ENCODE measurements at places on chromosomes 4 and X.
A peak's percentile ranks its signal among the peaks of the same experiment; 100 is the strongest.

DNA sequence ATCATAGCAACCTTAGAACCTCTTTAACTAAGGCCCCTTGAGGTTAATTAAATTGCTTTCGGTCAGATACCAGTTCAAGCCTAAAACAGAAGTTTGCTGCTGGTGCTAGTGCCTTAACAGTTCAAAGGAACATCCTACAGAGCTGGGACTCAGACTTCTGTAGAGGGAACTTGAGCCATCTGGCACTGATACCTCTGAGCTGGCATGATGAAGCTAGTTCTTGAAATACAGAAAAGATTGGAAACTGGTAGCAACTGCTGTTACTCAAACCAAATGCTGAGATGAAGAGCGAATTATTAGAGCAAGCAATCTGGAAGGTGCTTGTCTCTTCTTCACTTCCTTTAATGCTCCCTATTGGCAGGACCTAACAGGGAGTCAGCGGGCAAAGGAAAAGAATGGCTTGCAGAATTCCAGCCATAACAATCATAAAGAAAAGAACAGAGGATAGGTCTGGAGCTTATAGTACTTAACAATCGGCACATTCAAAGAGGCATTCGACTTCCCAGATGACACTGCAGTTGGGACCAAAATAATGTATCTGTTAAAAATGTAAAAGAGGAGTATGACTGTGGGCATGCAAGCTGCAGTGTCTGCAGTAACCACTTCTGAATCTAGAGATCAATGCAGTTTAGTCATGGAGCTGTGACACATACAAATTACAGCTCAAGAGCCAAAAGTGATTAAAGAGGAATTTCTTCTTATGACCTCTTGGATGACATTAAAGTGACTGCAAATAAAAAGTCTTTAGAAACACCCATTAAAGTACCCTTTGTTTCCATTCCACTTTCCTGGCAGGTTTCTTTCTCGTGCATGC is 298.9 kb downstream of the PDGFC start:
- no peak for DNase-seq

GRCh38 chr4:184267673-184268583 is 50.3 kb upstream of the ENPP6 start:
- peak; percentile 97 for DNase-seq

- DNase-seq: peak; percentile 19
These were observed 127.8 kb upstream of the METTL14 start for GRCh38 chr4:118557298-118557851.

- DNase-seq: no peak
These were observed 46.9 kb upstream of the ATP8A1 start for GRCh38 chr4:42703813-42704212.

- no peak for DNase-seq
These were observed 52.1 kb upstream of the TEX13D start for GRCh38 chrX:124280294-124280902.

GRCh38 chrX:48737940-48738339 is 23.6 kb upstream of the GLOD5 start:
- DNase-seq: no peak

DNA sequence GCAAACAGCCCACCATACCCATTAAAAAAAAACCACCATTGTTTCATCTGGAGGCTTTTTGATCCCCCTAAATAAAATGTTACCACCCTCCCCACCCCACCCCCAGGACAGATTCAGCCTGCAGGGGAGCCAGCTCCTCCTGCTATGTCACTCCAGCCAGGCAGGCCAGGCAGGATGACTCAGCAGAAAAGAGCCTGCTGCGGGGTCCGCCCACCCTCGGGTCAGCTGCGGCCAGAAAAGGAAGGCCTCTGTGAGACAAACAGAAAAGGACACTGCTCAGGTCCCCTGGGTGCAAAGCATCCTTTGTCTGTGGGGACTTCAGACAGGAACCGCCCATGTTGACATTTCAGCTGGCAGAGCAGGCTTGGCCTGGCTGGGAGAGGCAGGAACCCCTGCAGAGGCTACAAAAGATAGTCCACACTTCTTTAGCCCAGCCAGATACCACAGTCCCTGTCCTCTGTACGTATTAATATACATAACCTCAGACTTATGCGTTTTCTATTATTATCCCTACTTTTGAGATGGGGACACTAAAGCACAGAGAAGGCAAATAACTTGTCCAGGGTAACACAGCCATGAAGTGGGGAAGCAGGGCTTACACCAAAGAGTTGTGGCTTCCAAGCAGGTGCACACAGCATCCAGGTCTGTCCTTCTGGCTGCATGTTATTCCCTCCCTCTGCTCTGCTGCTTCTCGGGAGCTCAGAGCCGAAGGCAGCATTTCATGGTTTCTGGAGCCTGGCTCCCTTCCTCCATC is 147.7 kb downstream of the CPEB2 start:
- peak; percentile 44 for DNase-seq

GRCh38 chr4:70783096-70783495 is 56.6 kb downstream of the GRSF1 start:
- DNase-seq: no peak

DNA sequence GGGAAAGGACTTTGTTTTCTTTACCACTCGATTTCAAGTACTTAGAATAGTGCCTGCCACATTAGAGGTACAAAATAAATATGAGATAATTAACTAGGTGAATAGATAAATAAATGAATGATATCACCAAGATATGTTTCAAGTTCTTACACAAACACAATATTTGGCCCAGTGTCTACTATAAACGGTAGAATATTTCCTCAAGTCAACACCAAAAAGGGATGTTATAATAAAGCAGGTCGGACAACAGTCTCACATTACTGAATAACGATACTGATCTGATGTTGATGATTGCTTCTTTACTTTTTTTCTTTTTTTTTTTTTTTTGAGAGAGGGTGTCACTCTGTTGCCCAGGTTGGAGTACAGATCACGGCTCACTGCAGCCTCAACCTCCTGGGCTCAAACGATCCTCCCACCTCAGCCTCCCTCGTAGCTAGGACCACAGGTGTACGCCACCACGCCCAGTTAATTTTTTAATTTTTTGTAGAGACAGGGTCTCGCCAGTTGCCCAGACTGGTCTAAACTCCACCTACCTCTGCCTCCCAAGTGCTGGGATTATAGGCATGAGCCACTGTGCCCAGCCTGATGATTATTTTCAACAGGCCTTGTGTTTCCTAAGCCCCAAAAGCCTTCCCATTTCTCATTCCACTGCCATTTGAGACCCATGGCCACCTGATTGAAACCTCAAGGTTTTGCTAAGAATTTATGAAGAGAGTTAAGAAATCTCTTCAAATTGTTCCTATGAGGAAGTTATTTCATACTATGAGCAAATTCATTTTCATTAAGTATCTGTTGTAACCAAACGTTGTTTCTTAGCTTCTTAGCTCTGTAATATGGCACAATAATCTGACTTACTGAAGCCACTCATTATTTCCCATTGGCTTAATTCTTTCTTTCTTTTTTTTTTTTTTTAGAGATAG is 2.3 kb downstream of the MANBA start:
- DNase-seq: peak; percentile 75

GRCh38 chr4:62415256-62415655 is 1215.1 kb downstream of the ADGRL3 start:
- DNase-seq: no peak

GRCh38 chrX:17621566-17622270 is 115.6 kb upstream of the SCML1 start:
- DNase-seq: no peak

DNA sequence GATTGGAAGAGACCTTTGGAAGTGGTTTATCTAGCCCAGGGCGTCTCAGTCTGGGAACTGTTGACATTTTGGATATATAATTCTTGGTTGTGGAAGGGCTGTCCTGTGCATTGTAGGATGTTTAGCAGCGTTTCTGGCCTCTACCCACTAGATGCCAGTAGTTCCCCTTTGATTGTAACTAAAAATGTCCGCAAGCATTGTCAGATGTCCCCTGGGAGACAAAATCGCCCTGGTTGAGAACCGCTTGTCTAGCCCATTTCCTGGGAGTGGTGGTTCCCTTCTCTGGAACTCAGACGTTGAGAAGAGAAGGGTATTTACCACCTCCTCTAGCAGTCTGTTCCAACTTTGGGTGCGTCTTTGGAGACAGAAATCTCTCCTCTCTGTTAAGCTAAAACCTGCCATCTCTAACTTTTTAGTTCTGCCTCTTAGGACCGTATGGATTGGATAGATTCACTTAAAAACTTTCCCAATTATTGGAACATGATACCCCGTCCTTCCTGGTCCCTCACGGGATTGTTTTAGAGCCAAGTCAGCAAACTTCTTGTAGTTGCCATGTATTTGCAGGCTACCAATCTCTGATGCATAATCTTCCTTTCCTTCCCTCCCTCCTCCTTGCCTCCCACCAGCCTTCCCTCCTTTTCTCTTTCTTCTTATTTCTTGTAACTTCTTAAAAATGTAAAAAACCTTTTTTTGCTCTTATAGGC is 13.9 kb downstream of the TMEM165 start:
- peak; percentile 12 for DNase-seq

- DNase-seq: no peak
These were observed 6.8 kb upstream of the CD99L2 start for GRCh38 chrX:150905293-150905692.
